Fibroblast of skin of right quadriceps (primary cell): ENCODE measurements at places on chromosomes 12 and 14.

DNA sequence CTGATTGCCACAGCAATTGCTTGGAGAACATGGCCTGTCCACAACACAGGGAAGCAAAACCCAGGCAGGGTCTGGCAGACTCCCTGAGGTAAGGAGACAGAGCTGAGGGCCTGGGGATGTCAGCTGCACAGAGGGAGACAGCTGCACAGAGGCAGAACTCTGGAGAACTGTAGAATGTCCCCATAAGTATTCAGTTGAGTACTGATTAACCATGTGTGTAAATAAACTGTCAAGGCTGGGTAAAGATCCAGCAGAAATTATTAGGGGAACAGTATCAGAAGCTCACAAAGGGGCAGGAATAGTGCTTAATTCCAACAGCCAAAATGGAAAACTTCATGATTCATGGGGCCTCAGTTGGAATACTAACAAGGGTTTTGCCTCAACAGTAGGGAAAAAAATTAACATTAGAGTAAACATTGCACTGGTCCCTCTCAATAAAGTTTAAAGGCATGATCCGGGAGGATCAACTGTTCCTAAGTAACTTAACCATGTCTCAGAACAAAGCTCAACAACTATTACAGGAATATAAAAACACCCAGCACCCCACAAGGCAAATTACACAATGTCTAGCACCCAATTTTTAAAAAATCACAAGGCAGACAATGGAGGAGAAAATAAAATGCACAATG lies 201.3 kb upstream of the RASSF8 start:
- no peak for DNase-seq

GRCh38 chr14:77036484-77037214 lies 8.1 kb upstream of the IRF2BPL start:
- DNase-seq, result no peak

DNA sequence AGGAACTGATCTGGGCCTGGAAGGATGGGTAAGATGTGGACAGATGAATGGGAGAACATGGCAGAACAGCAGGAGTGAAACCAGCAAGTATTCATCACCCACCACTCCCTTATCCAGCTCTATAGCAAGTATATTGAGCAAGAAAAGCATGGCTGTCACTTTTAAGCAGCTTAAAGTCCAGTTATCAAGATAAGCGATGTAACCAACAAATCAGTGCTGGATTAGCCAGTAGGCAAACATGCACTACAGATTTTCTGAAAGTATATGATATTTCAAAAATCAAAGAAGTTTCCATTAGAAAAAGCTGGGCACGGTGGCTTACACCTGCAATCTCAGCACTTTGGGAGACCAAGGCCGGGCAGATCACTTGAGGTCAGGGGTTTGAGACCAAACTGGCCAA lies 53.9 kb upstream of the ATP2A2 start:
- DNase-seq, result no peak

DNA sequence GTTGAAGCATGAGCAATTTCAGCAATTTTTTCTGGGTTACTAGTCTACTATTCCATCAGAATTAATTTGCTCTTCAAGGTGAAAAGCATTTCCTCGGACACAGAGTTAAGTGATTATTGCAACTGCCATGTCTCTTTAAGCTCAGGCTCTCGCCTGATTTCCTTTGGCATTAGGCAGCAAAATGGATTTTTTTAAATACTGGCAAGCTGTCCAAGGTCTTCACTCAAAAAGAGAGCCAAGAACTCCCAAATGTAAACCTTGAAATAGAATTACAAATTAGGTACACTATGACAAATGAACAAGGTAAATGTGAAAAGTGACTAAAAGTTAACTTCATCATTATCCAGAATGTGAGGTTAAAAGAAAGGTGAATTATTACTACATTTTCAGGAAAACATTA lies 111.9 kb downstream of the GARIN6 start:
- DNase-seq, result no peak

GRCh38 chr14:83611906-83612390 lies 1918.0 kb upstream of the FLRT2 start:
- DNase-seq, result no peak

- no peak for DNase-seq
Observed at GRCh38 chr14:28012629-28013415, 753.8 kb upstream of the FOXG1 start.

DNA sequence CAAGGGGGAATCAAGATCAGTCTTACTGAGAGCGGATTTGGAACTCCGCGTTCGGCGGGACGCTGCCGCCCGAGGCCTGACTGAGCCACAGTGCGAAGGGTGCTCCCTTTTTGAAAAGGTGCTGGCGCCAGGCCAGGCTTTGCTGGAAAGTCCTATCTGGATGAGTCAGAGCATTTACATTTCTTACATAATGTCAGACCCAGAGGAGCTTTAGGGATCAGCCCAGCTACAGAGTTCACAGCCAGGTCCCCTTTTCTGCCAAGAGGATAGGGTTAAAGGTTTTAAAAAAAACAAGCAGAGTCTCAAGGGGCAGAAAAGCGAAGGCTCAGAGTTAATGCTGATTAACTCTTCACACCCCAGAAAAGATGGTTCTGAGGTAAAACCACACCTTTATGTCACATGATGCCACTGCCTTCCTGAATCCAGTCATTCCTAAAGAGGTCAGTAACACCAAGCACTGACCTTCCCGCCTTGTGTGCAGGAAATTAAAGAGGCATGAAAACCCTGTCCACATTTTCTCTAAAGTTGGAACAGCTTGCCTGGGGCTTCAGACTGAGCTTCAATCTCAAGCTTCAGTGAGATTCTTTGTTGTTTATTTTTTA lies 11.7 kb upstream of the FBXL14 start:
- DNase-seq, result peak; percentile 89

DNA sequence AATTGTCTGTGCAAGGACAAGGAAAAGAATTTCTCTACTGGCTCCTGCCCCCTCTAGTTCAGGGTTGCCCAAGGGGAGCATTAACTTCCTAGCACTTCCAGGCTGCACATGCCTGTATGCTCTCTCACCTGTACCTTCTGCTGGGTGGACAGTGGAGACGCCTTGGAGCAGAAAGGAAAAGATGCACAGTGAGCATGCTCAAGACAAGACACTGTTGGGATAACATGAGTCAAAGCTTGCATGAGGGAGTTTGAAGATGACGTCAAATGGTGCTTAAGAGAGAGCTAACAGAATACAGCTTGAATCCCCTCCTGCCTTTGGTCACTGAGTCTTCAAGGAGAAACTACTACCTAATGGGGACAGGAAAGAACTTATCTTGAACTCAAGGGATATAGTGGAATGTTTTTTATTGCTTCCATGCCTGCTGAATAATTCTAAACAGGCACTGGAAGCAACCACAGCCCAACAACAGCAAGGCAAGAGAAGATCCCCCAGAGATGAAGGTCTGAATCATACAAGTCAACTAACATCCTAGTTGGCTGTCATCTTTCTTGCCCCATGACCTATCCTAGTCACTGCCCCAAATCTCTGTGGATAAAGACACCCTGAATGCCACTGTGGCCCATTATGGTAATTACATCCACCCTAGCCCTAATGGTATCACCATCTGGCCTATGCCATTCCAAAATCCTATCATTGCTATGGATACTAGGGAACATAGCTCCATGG lies 23.5 kb downstream of the RPS6KA5 start:
- no peak for DNase-seq

GRCh38 chr14:79419571-79420327 lies 791.6 kb downstream of the DIO2 start:
- DNase-seq, result no peak

GRCh38 chr12:21336656-21337055 lies 1.9 kb upstream of the SLCO1A2 start:
- DNase-seq, result no peak
